Activated T-cell treated with anti-CD3 and anti-CD28 coated beads, Interleukin-2, amount 50 U/mL, for 1 hour (primary cell): ENCODE measurements at places on chromosomes 7 and 10.

DNA sequence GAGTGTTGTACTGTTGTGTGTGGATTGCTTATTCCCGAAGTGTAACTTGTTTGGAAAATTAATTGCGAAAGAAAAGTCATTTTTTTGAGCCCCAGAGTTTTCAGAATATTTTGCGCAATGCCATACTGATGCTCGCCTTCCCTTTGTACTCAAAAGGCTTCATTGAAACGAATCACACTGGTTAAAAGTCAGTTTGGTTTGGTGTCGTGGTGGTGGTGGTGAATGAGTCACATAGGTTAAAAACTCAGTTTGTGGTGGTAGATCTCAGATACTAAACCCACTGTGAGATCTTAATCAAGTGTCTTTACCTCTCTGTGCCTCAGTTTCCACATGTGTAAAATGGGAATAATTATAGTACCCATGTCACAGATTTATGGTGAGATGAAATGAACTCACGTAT lies 61.1 kb upstream of the IL6 start:
- no peak for DNase-seq

DNA sequence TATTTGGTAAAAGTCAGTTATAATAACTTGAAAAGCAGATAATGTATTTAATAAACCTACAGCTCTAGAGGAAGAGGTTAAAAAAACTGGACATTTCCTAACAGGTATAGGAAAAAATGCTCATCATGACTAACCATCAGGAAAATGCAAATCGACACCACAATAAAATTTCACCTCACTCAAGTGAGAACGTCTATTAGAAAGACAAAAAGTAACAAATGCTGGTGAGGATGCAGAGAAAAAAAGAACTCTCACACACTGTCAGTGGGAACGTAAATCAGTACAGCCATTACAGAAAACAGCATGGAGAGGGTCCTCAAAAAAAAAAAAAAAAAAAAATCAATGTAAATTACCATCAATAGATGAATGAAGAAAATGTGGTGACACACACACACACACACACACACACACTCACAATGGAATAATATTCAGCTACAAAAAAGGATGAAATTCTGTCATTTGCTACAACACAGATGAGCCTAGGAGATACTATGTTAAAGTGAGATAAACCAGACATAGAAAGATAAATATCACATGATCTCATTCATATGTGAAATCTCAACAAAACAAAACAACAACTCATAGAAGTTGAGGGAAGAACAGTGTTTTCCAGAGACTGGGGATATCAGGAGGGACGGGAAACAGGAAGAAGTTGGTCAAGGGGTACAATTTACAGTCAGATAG lies 20.1 kb downstream of the EPC1 start:
- no peak for DNase-seq

DNA sequence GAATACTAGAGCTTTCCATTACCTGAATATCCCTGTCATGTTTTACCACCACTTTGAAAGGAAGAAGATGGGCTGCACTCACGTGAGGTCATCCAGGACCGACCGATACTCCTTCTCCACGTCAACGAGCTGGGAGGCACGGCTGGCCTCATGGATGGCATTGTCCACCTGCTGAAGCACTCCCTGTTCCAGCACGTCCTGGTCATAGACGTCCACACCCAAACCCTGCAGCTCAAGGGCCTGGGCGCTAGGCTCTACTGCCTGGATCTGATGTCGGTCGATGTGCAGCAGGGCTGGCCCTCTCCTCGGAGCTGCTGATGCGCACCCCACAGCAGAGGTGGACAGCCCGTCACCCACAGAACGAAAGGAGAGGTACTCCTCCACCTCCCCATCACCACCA lies 6.5 kb downstream of the ERCC6 start:
- DNase-seq: no peak

- DNase-seq: no peak
Measured at GRCh38 chr7:80499350-80499953, 12.4 kb downstream of the GNAT3 start.

- DNase-seq: no peak
Measured at GRCh38 chr10:21724687-21725367, 190.8 kb downstream of the MLLT10 start.

DNA sequence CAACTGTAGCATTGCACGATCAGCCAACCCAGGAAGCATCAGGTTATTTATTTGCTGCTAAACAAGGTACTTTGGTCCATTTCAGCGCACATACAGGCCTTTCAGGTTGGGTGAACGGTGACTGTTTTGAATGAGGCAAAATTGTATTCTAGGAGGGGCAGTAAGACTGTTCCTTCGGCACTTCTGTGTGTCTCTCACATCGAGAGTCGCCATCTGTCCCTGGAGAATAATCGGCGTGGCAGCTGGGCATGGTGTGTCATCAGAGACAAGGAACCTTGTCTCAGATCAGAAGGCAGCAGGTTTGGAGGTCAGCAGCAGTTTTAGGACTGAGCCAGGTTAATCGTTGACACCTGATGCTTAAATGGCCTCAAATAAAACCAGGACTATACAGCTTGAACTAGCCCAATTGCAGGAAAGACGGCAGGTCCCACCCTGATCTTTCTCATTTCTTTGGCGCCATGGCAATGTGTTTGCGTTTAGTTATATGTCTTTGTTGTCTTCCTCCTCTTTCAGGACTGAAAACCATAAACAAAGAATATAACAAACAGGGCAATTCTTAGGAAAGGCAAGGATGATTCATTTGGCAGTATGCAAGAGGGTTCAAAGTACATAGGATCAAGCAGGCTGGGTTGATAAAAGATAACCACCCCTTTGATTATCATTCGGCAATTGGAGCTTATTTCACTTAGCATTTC lies 92.0 kb upstream of the PRR15 start:
- DNase-seq: no peak

GRCh38 chr7:70456719-70457118 lies 675.2 kb upstream of the GALNT17 start:
- DNase-seq: no peak

GRCh38 chr10:129043691-129044090 lies 423.4 kb upstream of the MGMT start:
- DNase-seq: no peak

DNA sequence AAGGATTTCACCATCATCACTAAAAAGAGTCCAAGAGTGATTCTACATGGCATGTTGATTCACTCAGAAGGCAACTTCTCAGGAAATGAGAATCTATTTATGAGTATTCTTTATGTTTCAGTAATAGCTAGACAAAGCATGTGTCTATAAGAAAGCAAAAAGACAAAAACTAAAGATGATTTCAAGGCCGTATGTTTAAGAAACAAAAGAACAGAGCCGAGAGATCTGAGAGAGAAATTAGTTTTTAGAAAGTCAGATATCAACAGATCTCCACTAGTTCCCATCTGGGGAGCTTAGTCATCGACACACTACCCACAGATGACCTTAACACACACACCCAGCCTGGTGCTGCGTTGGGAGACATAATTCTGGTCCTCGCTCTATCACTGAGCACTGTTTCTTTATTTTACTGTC lies 21.0 kb downstream of the PIP4K2A start:
- DNase-seq: no peak

GRCh38 chr7:5699467-5700384 lies 81.7 kb downstream of the RNF216 start:
- DNase-seq: peak; percentile 68

DNA sequence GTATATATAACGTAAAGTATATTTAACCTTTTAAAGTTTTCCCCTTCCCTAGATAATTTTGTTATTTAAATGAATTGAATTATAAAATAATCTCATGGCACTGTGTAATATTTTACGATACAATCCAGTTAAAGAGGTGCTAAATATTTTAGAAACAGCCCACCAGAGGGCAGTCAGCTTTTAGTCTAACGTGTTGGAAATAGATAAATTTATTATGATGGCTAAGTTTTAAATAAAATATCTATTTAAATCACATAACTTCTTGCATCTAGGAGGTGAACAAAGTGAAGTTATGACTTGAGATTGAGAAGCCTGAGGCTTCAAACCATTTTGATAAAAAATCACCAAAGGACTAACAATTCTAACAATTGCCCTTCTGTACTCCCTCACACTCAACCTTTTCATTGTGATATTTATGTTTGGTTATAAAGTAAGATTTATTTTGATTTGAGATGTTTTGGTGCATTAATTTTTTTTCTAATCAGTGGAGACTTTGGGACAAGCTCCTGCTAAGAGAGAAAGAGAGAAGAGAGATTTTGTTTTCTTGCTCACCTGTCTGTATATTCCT lies 171.5 kb upstream of the SP4 start:
- DNase-seq: no peak

GRCh38 chr7:155809332-155809946 lies 2.8 kb downstream of the SHH start:
- DNase-seq: no peak

GRCh38 chr10:100325158-100325557 lies 4.9 kb downstream of the PKD2L1 start:
- no peak for DNase-seq

GRCh38 chr10:47438857-47439474 lies 44.9 kb downstream of the ANXA8 start:
- no peak for DNase-seq

DNA sequence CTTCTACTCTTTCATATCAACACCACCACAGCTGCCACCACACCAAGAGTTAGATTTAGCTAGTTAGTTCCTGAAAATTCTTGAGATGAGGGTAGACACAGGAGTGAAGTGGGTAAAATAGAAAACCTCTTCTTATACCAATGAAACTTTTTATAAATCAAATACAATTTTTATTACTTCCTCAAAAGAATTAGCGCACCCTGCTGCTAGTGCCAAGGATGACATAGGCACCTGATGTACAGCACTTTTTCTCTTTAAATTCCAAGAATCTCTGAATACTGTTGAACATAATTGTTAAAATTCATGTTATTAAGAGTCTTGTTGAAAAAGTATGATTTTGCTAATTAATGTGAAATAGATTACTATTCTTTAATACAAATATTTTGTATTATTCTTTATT lies 11.4 kb downstream of the ZWINT start:
- DNase-seq: no peak

GRCh38 chr7:113562242-113562641 lies 356.6 kb downstream of the PPP1R3A start:
- DNase-seq: no peak

DNA sequence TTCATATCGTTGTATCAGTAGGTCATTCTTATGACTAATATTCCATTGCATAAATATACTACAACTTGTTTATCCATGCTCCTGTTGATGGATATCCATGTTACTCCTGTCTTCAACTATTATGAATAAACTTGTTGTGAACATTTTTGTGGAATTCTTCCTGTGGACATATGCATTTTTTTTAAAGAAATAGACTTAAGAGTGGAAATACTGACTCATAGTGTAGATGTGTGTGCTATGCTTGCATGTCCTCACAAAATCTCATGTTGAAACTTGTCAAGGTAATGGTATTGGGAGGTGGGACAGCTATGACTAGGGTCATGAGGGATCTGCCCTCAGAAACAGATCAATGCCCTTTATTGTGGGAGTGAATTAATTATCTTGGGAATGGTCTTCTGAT lies 240.5 kb upstream of the PRSS58 start:
- DNase-seq: no peak

DNA sequence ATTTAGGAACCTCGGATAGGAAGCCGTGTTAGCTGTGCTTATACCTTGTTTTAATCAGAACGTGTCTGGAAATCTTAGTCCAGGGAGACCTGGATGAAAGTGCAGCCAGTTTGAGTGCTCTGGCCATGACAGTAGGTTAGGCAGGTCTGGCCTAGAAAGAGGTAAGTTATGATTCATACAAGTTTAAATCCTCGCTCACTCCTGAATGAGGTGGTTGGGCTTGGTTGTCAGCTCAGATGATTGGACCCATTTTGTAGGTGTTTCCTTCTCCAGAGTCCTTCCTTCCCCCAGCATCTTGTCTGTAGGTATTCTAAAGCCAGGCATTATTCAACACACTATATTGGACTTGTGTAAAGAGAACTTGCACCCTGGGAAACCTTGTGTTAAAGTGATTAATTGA lies 561.9 kb upstream of the GALNT17 start:
- DNase-seq: no peak

DNA sequence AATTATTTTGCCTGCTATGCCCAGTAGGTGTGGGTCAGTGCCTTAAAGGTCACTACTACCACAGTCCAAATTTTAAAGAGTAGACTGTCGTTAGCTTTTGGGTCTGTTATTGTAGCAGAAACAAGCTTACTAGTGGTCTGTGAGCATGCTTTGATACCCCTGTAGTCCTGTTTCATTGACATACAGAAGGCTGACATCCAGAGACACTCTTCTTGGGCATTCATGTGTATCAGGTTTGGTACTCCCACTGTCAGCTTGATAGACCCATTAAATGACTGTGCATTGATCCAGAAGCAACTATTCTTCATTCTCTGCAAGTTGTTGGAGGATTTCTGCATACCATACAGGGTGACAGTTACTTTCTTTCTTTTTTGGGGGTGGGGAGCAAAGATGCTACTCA lies 884.4 kb upstream of the CELF2 start:
- no peak for DNase-seq

GRCh38 chr7:107948645-107949442 lies 54.1 kb downstream of the LAMB1 start:
- no peak for DNase-seq

DNA sequence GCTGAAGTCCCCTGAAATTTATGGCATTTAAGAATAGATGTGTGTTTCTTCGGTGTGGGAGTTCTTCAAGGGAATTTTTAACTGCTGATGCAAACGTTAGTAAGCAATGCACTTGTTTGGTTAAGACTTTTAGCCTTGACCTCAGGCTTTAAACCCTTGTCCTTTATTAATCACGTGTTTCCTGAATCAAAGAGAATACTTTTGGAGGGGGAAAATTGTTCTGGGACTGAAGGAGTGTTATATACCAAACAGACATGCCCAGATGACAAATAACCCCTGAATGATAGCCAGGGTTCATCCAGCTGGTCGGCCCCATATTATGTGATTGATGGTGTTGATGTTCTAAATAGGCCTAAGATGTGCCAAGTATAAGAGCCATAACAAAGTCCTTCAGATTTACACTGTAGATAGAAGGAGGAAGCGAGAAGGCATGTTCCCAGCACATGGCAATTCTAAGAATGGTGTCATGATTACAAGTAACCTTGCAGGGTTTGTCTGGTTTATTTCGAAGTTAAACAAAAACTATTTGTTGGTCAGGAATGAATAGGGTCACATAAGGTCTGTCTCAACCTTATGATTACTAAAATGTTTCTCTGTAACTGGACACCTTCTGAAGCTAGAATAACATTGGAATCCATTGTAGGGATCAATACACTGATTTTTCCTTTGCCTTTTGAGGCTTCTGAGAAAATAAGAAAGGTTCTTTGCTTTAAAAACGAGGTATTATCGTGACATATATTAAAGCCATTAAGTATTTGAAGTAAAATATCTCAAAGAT lies 124.2 kb upstream of the SEM1 start:
- DNase-seq: no peak

DNA sequence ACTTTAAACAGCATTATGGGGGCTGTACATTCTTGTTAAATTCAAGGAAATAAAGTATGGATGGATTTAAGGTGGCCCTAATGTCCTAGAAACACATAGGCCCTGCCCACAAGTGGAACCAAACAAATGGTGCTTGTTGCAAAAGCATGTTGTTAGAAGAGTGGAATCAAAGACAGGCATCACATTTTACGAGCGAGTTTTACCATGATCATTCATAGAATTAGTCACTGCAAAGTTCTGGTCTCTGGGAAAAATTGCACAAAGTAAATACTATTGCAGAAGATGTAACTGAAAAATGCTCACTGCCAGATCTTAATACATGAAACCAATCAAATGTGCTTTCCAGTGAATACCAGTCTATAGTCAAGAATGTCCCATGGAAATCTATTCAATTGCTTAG lies 677.1 kb downstream of the PARD3 start:
- no peak for DNase-seq
